ENCODE measurements at places on chromosomes 3 and 15.

DNA sequence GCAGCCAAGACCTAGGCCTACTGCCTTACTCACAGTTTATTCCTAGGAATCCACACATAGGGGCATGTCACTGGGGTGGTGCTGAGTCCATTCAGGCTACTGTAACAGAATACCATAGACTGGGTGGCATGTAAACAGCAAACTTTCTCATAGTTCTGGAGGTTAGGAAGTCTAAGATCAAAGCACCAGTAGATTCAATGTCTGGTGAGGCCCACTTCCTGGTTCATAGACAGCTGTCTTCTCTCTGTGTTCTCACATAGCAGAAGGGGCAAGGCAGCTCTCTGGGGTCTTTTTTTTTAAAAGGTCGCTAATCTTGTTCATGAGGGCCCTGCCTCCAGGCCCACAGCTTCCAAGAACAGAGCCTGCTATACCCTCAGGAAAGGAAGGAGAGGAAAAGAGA is 113.9 kb upstream of the MANF start:
- DNase-seq = no peak

DNA sequence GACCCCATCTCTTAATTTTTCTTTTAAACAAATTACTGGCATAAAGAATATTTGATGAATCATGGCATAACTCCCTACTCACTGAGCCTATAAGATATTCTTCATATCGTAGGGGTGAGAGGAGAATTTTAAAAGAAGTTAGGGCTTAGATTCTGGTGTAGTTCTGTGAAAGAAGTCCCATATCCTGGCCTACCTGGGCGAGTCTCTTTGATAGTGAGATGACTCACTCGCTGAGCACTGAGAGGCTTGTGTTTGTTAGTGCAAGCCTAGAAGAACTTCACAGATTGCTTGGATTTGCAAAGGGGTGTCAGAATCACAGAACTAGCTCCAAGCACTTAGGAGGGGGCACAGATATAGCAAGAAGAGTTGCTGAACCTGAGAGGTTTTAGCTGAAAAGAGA is 133.8 kb upstream of the TMC3 start:
- DNase-seq = no peak

- DNase-seq = no peak
These were observed 113.9 kb downstream of the TLE3 start for GRCh38 chr15:69983696-69984265.

DNA sequence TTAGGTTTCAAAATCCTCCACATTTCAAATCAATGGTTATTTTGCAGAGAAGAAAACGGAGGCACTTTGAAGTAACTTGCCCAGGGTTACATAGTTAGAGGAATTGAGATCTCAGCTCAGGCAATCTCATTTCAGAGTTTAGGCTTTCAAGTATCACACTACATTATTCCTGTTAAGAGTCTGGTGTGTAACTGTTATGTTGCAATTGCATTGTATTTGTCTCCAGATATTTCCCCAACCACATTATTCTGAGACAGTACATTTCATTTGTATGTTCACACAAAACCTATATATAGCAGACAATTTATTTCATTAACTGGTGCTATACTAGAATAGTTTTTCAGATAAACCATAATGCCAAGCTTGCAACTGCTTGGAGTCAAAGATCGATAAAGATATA is 154.2 kb upstream of the TSPAN3 start:
- DNase-seq = no peak

- no peak for DNase-seq
These were observed 75.3 kb upstream of the LEKR1 start for GRCh38 chr3:156750874-156751245.

DNA sequence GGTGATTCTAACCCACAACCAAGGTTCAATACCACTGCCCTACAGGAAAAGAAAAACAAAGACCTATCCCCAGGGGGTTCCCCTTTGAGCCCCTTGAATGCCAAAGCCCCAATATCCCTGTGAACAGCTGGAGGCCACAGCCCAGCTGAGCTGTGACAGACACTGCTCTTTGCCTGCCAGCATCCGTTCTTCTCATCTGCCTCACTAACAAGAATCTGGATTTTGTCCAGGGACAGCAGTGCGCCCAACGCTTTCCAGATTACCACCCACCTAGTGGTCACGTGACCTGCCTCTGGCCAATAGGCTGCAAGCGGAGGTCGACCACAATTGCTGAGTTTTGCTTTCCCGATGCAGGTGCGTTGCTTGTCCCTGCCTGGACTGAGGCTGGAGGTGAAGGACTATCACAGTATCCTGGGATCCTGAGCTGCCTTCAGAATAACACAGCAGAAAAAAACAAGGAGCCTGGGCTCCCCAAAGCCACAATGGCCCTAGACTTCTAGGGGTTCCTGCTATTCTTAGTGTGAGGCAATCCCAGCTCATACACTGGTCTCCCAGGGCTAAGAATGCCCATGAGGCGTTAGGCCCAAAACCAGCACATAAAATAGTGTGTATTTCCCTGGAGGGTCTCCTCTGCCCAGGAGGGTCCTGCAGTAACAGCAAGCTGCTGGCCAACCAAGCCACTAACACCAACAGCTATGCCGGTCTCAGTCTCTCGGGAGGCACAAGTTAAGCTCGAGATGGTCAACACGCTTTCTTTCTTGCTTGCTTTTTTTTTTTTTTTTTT is 13.8 kb downstream of the BDH1 start:
- DNase-seq = no peak

- no peak for DNase-seq
These were observed 125.1 kb downstream of the TIGIT start for GRCh38 chr3:114418724-114419543.

DNA sequence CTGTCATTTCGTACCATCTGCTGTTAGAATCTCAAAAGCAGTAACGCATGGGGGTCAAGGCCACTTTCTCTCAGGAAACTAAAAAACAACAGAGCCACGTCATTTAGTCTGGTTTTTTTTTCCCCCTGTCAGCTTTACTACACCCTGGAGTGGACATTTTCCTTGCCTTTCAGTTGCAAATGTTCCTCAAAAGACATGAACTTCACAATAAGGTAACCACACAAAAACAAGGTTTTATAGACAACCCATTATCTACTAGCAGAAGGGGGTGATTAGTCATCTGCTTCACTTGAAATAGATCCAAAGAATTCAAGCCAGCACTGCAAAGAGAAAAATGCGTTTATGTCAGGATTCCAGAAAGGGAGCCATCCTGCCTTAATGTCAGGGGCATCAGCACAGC is 171.8 kb upstream of the CDIN1 start:
- no peak for DNase-seq

DNA sequence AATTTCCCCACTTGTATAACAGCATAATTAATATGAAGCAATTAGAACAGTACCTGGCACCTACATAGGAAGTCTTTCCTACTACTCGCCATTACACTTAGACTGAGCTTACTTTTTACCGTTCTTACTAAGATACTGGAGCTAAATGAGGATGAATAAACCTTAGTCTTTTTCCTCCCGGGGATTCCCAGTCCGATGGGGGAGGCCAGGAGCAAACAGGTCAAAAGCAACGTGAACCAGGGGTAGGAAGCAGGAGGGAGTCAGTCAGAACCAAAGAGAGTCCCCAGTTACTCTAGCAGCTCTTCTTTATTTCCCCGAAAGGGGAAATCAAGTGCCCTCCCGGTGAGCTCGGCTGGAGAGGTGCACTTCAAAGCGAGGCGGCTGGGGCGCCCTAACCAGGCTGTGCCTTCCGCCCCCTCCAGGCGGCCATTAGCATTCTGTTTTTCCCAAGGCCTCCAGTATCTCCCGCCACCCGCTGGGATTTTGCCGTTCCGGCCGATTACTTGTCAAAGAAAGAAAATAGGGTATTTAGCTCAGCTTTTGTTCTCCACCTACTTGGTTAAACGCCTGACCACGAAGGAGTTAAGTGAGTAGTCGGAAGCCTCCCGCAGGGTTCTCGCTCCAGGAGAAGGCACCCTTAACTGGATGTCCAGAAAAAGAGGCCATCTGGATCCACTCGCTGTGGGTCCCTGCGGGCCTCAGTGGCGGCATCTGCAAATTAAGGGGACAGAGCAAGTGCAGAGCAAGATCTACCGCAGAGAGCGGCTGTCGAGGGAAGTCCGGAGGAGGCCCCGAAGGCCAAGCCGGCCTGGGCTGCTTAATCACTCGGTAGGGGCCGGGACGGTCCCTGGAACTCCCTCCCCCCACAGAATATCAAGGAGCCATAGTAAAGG is 6.3 kb upstream of the EOMES start:
- no peak for DNase-seq

GRCh38 chr3:155018621-155019330 is 61.3 kb upstream of the MME start:
- no peak for DNase-seq

DNA sequence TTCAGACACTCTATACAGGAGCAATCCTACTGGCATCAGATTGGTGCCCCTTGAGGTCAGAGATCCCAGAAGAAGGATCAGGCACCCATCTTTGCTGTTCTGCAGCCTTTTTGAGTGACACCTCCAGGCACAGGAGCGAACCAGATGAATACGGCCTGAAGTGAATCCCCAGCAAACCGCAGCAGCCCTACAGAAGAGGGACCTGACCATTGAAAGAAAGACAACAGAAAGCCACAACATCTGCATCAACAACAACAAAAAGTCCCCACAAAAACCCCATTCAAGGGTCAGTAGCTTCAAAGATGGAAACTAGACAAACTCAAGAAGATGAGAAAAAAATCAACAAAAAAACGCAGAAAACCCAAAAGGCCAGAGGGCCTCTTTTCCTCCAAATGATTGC is 130.4 kb downstream of the PPM1L start:
- no peak for DNase-seq

DNA sequence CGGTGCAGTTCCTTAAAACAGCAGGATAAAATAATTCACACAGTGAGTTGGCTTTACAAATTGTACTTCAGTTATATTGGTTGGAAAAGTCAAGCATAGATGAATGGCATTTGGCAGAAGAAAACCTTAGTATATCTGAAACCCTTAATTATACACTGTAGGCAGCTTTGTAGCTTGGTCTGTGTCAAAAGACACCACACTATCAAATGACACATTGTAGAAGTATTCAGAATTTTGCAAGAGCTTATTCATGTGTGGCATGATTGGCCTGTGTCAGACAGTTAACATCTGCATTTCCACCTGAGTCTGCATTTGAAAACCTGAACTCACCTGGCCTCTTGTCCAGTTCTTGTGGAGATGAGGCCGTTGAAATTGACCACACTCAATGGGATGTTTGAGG is 13.8 kb downstream of the TMEM266 start:
- DNase-seq = no peak

DNA sequence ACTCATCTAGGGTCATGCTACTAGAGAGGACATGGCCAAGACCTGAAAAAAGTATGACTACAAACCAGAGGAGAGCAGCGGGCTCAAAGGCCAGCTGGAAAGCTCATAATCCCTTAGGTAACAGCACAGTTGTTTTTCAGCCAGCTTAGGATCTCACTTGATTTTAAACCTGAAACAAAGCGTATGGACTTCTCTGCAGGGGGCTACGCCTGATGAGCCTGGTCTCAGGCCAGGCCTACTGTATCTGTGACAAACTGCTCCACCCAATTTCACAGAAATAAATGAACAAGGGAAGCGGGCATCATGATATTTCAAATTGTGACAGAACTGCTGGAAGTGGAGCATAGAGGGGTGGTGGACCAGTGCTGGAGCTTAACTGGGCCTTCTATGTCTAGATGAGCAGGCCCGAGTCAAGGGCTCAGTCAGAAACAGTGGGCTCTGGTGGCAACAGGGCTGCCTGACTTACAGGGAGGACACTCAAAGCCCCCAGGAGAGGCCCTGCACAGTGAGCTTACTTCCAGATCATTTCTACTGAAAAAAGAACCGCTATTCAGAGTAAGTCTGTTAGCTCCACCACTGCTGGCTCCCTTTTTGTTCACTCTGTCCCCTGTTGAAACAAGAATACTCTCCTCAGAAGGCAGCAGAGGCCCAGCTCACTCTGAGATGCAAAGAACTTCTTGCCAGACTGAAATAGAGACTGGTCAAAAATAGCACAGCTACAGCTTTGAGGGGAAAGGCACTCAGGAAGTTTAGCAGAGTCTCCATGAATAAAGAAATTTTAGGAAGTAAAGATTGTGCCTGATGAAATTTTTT is 47.0 kb downstream of the LRIG1 start:
- no peak for DNase-seq
